Panc1 (cell line): ENCODE measurements at places on chromosomes 7 and 10.

GRCh38 chr7:102119213-102119651 is 167.4 kb upstream of the SH2B2 start:
- no peak overlapping the region for H3K27ac ChIP-seq
- no peak overlapping the region for H3K4me3 ChIP-seq
- DNase-seq: no peak
- no peaks in the 10 kb centered on the region; the same call in 1 of the 2 replicates for H3K36me3 ChIP-seq

- H3K4me1 ChIP-seq: no peaks in the 10 kb centered on the region
- no peaks in the 10 kb centered on the region for H3K27me3 ChIP-seq
- no peak overlapping the region; the same call in 1 of the 2 replicates for H3K27ac ChIP-seq
- no peaks in the 10 kb centered on the region for H3K36me3 ChIP-seq
- H3K4me3 ChIP-seq: no peak overlapping the region
Measured at GRCh38 chr10:4306871-4307270, 519.1 kb upstream of the AKR1E2 start.

- DNase-seq: no peak
- H3K36me3 ChIP-seq: no peaks in the 10 kb centered on the region
- H3K4me3 ChIP-seq: no peak overlapping the region
- H3K27me3 ChIP-seq: peaks cover 41% of the 10 kb centered on the region
Measured at GRCh38 chr7:25881317-25882037, 270.5 kb upstream of the NFE2L3 start.

- no peaks in the 10 kb centered on the region; the same call in 1 of the 2 replicates for H3K4me1 ChIP-seq
- DNase-seq: peak; percentile 5
- H3K36me3 ChIP-seq: no peaks in the 10 kb centered on the region
Measured at GRCh38 chr10:17290226-17290625, 62.2 kb downstream of the VIM start.
